ENCODE measurements at places on chromosomes 3 and 15.

GRCh38 chr3:46462111-46462510 lies 2.6 kb downstream of the LTF start:
- DNase-seq = no peak

DNA sequence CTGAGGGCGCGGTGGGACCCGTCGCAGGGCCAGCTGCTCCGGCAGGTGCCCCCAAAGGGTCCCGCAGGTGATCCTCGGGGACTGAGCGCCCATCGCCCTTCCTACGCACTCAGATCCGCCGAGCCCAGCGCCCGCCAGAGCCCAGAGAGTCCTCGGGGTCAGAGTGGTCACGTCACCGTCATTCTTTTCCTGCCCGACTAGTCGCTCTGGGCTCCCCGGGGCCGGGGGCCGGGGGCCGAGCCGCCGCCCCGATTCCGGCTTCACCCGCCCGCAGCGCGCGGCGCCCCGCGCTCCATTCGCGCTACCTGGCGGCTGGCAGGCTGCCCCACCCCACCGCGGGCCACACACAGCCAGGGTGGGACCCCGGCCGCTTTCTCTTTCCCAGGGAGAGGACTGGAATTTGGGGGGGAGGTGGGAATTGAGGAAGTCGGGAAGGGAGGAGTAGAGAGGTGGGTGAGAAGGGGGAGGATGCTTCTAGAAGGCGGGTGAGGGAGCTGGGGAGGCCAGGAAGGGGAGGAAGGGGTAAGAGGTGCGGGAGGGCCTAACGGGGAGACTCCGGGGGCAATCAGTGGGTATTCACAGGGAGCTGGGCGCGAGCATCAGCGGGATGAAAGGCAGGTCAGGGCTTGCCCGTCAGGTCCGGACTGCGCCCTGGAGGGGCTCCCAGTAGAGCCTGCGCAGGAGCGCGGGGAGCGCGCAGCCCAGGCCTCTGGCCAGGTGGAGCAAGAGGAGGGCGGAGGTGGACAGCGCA lies 36.1 kb upstream of the EPHB3 start:
- DNase-seq = peak; percentile 13

DNA sequence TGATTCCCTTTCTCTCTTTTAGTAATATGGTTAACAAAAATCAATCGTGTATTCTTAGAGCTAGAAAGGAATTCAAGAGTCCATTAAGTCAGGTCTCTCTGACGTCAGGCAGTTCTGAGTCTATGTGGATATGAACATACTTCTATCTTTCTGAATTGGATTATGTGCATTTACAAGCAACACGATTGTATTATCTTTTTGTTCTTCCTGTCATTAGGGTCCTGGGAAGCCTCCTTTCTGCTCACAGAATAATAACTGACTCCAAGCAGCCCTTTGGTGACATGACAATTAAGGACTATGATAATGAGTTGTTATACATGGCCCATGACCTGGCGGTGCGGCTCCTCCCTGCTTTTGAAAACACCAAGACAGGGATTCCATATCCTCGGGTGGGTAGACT lies 14.0 kb downstream of the EDEM1 start:
- DNase-seq = no peak

DNA sequence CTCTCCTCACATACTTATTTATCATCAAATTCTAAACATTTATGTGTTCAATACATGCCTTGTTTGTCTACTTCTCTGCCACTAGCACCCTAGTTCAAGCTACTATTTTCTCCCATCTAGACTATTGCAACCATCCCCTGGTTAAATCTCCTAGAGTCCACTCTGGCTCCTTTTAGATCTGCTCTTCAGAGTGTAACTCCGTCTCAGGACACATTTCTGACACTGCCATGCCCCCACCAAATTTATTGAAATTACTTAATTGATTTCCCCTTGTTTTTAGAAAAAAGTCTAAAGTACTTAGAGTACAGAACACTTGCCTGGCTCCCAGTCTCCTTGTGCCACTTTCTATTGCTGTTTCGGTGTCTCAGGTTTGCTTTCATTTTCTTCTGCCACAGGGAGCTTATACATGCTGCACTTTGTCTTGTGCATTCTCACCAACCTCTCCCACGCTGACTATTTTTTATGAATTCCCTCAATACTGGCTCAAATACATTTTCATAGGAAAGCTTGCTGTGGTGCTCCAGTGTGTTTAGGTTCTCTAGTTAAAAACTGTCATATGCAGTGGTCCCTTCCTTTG lies 792.3 kb downstream of the DIPK2A start:
- DNase-seq = no peak

DNA sequence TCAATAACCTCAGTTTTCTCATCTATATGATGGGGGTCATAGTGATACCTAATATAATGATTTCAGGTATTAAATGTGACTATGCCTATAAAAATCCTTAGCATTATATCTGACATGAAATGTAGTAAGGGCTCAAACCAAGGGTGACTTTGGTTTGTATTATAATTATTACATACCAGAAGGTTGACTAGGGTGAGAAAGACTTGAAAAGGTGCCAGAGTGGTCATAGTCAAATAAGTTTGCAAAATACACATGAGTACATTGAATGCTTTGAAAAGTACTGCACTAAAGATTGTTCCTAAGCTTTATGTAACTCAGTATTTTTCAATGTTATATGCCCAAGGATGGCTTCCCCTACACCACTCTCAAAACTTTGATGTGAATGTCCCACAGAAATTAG lies 297.2 kb downstream of the ARPP21 start:
- no peak for DNase-seq

- DNase-seq = no peak
Observed at GRCh38 chr3:194458131-194458530, 28.7 kb downstream of the ATP13A3 start.

DNA sequence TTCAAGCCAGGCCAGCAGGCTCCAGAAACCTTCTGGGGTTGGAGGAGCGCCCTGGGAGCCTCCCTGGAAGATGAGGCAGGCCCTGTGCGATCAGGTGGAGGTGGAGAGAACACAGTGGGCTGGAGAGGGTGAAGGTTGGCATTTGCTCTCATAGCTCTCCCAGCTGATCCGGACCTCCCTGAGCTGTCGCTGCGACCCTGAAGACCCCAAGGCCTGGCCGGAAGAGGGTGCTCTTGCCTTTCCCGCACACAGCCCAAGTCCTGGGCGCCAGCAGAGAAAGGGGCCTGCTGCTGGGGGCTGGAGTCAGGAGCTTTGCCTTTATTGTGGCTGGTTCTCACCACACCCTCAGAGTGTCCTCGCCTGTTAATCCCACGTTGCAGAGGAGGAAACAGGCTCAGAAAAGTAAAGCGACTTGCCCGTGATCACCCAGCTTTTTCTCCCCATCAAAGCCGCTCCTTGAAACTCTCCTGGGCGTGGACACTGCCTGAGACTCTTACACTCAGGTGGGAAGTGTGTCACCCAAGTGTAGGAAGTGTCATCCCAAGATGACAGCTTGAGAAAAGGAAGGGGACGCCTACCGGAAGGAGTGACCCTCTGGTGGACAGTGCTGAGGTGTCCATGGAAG lies 8.6 kb upstream of the RPL29 start:
- DNase-seq = peak; percentile 93

DNA sequence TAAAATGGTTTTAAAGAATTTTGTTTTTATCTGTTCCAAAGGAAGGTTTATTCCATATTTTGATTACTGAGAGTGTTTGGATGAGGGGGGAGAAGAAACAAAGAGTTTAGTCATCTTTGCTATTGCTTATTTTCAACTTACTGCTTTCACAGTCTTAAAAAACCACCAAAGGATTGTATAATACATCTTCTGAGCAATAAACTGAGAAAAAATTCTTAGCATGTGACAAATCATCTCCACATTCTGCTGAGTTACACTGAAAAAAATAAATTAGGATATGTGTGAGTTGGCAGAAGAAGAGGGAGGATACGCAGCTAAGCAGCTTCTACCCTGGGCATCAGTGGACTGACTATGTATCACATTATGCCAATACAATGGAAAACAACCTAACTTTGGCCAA lies 23.2 kb upstream of the ACTC1 start:
- DNase-seq = no peak
